Non-pigmented ciliary epithelial cell (primary cell): ENCODE measurements at places on chromosomes 4 and X.

DNA sequence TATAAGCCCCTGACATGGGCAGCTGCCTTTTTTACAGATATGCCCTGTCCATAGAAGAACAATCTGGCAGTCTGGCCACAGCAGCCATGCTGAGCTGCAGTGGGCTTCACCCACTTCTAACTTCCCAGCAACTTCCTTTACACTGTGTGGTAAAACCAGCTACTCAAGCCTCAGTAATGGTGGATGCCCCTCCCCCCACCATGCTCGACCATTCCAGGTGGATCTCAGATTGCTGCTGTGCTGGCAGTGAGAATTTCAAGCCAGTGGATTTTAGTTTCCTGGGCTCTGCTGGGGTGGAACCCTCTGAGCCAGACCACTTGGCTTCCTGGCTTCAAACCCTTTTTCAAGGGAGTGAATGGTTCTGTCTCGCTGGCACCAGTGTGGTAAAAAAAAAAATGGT is 355.9 kb upstream of the EDA2R start:
- DNase-seq, result no peak

- DNase-seq, result peak; percentile 51
These were observed 325.0 kb downstream of the ARHGAP10 start for GRCh38 chr4:148056879-148057278.

- DNase-seq, result no peak
These were observed 56.9 kb upstream of the TLR3 start for GRCh38 chr4:186012071-186012470.

- DNase-seq, result no peak
These were observed 10.2 kb downstream of the CBR4 start for GRCh38 chr4:168999809-169000208.

DNA sequence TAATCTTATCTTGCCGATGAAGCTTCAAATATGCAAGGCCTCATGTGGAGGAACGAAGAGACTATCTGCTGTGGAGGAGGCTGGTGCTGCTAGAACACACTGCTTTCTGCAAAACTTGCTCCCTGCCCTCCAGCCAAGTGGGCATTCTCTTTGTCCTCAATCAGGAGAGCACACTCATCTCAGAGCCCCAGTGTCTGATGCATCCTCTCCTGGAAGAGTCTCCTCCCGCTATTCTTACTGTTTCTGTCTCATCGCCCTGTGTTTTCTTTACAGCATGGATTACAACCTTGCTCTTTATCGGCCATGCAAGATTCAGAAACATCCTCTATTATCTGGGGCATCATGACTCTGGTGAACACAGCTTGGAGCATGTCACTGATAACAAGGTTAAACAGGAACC is 68.2 kb upstream of the MTNR1A start:
- no peak for DNase-seq

DNA sequence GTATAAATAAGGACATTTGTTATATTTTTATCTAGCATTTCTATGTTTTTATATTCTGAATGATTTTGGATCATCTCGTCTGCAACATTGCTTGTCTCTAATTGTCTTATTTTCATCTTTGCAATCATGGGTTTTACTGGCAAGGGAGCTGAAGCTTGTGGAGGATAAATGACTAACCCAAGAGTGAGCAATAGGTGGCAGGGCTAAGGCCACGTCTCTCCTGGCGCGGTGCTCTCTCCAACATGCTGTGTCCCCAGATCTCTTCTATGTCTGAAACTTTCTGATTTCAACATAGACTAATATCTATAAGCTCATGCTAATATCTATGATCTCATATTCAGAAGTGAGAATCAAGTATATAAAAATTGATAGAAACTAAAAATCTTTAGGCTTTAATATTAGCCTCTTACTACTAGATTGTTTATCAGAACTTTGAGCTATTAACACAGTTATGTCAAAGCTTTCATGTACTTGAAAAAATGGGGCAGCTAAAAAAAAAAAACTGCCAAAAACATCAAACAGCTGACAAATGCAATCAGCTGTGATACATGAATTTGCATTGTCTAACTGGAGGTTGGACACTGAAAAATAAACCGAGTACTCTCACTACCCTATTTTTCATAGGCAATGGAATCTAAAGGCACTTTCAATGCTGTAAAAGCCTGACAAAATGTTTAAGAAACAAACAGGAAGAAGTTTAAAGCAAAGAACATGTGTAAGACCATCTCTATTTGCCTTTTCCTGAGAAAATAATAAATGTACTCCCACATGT is 169.2 kb downstream of the TMA16 start:
- DNase-seq, result no peak

GRCh38 chr4:76489686-76490161 is 54.7 kb downstream of the SHROOM3 start:
- DNase-seq, result no peak

GRCh38 chr4:182881914-182882313 is 35.3 kb downstream of the DCTD start:
- DNase-seq, result no peak

DNA sequence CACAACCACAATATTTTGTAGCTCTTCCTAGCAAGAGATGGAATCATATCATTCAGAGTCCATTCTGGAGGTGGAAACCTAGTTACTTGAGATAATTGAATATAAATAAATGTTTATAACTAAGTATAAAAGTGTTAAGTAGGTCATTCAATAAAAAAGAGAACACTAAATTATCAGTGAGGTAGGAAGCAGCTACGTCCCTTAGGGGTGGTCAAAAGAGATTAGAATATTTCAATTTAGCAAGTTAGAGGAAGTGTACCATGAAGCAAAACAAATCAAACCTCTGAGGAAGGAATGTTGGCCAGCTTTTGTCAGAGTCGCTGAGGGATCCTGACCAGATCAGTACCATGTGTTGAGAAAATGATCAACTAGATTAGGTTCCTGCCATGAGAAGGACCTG is 38.0 kb downstream of the GK2 start:
- no peak for DNase-seq

GRCh38 chr4:73952352-73952751 is 29.5 kb downstream of the PF4 start:
- no peak for DNase-seq
